ENCODE measurements at places on chromosomes 11 and 22.

DNA sequence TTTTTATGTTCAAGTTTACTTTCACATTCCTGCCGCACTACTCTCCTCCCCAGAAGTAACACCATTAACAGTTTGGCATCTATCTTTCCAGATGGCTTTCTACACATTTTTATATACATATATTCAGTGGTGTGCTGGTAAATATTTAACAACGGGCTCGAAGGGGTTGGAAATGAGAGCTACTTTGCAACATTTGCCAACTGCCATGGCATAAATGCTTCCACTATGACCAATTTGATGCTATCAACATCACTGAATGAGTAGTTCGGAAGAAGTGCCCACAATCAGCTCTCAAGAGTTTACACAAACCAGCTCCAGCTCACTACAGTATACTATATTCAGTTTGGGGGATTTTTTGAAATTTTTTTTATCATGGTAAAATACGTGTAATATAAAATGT is 55.2 kb downstream of the RELT start:
- DNase-seq: no peak

DNA sequence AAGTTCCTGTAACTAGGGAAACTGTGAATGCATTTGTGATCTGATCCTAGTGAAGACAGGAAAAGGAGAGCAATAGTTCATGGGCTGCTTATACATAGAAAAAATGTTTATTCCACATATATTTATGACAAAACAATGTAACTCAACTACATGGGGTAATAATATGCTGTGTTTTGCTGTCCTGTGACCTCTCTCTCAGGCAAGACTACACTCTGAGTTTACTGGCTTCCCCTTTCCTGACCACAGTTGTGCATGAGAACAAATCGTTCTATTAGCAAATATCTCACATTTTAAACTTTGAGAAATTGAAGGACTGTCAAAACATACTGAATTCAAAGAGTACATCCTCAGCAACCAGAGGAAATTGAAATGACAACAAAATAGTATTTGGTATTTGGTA is 161.9 kb upstream of the TRPC6 start:
- no peak for DNase-seq

- DNase-seq: no peak
Observed at GRCh38 chr11:117713538-117713991, 83.5 kb downstream of the DSCAML1 start.

- DNase-seq: no peak
Observed at GRCh38 chr11:62487738-62488551, 58.7 kb downstream of the AHNAK start.

DNA sequence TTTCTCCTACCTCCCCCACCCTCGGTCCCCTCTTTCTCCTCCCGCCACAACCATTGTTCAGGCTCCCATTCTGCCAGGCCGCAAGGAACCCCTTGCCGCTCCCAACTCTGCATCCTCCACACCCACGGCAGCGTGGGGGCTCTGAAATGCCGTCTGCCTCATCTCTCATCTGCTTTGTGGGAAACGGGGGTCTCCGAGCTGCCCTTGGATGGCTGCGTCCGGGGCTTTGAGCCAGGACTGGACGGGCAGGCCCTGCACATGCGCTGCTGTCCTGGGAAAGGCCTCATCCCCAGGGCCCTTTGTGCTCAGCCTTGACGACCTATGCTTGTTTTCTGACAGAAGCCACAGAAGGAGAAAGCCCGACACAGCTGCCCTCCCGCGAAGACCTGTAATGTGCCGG is 8.5 kb downstream of the CRELD2 start:
- no peak for DNase-seq

DNA sequence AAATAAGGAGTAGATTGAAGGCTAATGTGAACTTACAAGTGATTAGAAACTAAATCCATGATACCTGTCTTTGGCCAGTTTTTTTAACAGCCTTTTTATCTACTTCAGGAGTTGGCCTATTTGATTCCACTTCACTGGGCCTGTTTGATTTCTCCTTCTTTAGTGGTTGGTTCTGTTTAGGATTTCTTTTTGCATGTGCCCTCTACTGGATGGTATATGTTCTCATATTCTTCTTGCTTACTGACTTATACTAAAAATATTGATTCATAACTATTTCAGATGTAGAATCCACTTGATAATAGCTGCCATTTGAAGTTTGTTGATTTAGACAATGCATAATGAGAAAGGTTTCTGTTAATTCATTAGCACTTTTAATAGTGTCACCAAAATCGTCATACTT is 53.9 kb downstream of the USP47 start:
- no peak for DNase-seq

GRCh38 chr11:43989162-43989981 is 46.9 kb downstream of the C11orf96 start:
- DNase-seq: no peak

DNA sequence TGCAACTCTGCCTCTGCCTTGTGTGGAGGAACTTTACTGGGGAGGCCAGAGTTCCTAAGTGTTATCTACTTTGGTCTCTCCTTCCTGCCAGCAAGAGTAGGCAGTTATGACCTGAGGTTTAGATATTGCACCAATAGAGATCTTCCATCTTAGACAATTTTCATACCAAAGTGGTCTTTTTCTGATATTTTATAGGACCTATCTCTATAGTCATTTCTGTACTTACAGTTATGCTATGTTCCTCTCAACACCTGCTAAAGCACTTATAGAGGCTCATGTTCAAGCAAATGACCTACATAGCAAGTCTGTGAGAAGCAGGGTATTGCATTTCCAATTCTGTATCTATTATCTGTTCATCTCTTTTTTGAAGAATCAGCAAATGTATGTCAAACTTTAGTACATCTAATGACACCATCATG is 80.8 kb downstream of the HORMAD2 start:
- no peak for DNase-seq

- DNase-seq: no peak
Observed at GRCh38 chr22:36419177-36419911, 31.6 kb upstream of the MYH9 start.

DNA sequence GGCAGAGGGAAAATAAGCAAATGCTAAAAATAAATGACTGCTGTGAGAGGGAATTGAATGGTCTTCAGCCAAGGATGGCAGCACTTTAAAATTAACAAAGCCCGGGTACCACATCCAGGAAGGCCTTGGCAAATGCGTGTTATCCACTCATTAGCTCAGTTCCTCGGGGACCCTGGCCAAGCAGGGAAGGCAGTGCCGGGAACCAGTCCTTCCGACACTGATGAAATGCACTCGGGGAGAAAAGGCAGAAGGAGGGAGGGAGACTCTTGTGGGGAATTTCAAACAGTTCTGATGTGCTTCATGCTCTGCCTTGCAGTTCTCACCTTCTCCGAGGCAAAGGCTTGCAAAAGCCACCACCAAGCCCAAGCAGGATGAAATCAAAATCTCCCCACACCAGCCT is 38.3 kb downstream of the CLPB start:
- DNase-seq: no peak

DNA sequence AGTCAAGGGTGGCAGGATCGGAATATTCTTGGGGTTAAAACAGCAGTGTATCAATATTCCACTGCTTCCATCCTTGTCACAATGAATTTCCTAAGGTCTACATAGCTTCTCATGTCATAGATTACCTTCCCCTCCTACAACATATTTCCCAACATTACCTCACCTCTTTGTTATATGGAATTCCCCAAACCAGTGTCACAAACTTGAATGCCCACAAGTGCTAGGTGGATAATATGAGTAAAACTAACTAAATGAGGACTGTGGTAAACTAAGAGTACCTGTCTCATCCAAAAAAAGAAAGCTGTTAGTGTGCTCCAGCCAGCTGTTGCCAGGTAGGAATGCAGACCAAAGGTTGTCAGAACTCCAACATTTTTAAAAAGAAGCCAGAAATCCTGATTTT is 17.0 kb upstream of the NUCB2 start:
- no peak for DNase-seq

- no peak for DNase-seq
Observed at GRCh38 chr11:77557553-77557952, 32.2 kb upstream of the AQP11 start.

DNA sequence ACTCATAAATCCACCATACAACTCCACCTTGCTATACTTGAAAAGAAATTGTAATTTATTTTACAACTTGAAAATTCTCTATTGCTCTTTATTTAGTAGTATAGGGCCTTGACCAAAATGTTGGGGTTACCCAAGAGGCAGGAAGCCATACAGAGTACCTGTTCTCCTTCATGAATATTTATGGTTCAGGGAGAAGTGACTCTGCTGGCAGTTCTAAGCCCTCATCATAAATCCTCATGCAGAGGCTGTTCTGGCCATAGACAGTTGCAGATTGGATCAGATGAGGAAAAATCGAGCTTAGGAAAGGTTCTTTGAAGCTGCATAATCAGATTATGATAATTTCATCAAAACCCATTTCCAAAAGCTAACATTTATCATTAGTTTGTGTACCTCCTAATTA is 449.4 kb upstream of the TENM4 start:
- DNase-seq: no peak

DNA sequence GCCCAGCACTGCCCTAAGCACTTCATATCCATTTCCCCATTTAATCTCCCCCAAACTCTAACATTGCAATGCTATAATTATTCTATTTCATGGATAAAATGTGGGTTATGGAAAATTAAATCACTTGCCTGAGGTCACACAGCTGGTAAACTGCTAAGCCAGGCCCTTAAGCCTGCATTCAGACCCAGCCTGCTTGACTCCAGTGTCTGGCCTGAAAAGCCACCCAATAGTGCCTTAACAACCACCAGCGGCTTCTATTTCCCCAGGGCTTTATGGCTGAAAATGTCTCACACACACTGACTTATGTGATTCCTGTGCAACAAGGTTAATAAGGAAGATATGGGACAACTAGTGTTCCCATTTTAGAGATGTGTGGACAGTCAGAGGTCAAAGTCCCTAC is 178.5 kb upstream of the SNX19 start:
- DNase-seq: no peak

- DNase-seq: no peak
Observed at GRCh38 chr11:73950869-73951710, at the start of gene DNAJB13. TSS of gene DNAJB13 (plus strand) at chr11:73951026. CDS start at chr11:73951070, 44 bp downstream.

DNA sequence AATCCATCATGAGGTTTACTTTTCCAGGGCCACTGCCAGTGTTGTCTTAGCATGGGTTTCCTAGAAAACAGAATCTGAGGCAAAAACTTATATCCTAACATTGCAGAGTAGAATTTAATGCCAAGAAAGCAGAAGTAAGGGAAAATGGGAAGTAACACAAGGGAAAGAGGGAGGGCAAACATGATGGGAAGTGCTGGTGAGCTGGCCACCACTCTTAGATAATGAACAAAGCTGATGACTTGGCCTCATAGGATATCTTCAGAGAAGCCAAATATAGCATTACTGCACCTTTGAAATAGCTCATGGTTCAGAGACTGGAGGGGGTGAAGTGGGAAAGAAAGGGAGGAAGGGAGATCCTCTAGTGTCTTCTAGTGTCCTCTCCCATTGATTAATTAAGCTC is 24.8 kb upstream of the CALCB start:
- DNase-seq: no peak

GRCh38 chr11:119188067-119188466 is 2.8 kb downstream of the NHERF4 start:
- no peak for DNase-seq

GRCh38 chr11:95404370-95404769 is 173.4 kb upstream of the SESN3 start:
- DNase-seq: no peak

DNA sequence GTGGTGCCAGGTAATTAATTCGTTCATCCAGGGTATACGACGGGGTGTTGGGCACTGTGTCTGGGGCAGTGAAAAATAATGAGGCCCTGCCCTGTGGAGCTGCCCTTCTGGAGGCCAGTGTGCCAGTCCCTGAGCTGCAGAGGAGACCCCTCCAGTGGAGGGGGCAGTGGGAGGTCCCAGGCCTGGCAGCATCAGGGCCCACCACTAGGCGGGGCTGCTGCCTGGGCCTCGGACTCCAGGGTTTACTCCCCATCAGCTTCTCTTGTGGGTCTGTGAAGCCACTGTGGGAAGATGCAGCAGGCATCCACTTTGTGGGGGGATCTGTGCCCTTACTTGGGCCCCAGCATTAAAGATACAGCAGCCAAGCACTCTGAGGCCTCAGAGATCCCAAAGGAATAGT is 17.4 kb upstream of the TMPRSS6 start:
- no peak for DNase-seq

GRCh38 chr22:50004918-50005317 is 7.6 kb downstream of the IL17REL start:
- DNase-seq: no peak

DNA sequence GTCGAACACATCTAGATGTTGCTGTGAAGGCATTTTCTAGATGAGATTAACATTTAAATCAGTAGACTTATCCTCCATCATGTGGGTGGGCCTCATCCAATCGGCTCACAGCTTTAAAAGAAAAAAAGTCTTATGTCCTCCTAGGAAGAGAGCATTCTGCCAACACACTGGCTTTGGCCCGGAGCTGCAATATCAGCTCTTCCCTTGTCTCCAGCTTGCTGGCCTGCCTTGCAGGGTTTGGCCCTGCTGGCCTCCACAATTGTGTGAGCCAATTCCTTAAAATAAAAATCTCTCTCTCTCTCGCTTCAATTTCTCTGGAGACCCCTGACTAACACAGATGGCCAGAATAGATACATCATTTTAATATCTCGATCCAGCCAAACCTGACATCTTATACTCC is 13.1 kb upstream of the ABCC8 start:
- no peak for DNase-seq

GRCh38 chr11:12694183-12694531 is 19.9 kb downstream of the TEAD1 start:
- DNase-seq: no peak

- DNase-seq: no peak
Observed at GRCh38 chr11:8273287-8273686, 9.6 kb upstream of the LMO1 start.

GRCh38 chr11:46697303-46697702 is 3.1 kb downstream of the ARHGAP1 start:
- DNase-seq: no peak

GRCh38 chr11:76808996-76809395 is 25.8 kb downstream of the TSKU start:
- DNase-seq: no peak

GRCh38 chr11:128684549-128685401 is 9.1 kb upstream of the FLI1 start:
- no peak for DNase-seq

DNA sequence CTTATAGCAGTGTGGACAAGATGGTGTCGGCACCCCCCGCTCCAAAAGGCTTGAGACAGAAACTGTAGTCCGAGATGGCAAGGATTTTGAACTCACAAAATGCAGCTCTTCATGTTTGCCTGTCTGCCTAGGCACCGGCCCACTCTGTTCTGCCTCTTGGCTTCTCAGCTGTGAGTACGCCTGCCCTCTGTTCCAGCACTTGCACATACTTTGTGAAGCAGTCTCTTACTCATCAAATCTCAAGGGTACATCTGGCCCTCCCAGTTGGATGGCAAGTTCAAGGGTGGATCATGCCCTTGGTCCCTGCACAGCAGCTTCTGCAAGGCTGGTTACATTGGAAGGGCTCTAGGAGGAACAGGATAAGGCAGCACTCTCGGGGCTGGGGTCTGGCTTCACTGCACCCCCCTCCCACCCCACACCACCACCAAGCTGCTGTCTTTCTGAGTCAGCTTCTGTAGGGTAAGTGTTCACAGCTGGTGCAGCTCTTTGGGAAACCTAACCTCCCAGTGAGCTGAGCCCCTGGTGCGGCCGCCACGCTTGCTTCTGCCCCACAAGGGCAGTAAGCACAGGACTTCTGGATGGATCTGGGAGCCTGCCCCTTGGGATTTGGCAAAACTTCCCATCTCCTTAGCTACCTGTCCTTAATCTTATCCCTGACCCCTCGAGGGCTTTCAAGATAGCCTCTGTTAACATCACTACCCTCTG is 37.2 kb downstream of the FAM83F start:
- DNase-seq: no peak

GRCh38 chr11:88303037-88303436 is 34.5 kb downstream of the CTSC start:
- no peak for DNase-seq

Data from stimulated activated CD8-positive, alpha-beta memory T cell treated with anti-CD3 and anti-CD28 coated beads, Interleukin-7, amount 100 ng/mL, for 24 hours (primary cell).